Brain (organoid and tissue), 16 donors: ENCODE measurements at places on chromosomes 1 and 21. TPM values are rescaled to one million over a fixed set of nuclear protein-coding genes. Genes with fewer than 3 reads are reported as not detected.

Gene S100A8
- polyA plus RNA-seq: 4.3 TPM

Gene MTHFR
- 13.4 TPM for polyA plus RNA-seq

Gene CRYAA
- not detected for polyA plus RNA-seq

Gene CLCA2
- polyA plus RNA-seq: 0.17 TPM

Gene F11R
- polyA plus RNA-seq: 148 TPM

Gene CATSPERE
- 0.25 TPM for polyA plus RNA-seq

Gene ASCL5
- not detected for polyA plus RNA-seq

Gene CLDN8
- polyA plus RNA-seq: not detected
